ENCODE measurements at places on chromosomes 1 and 21. TPM values are rescaled to one million over a fixed set of nuclear protein-coding genes. Genes with fewer than 3 reads are reported as not detected.

- DNase-seq, result no peak
Observed at GRCh38 chr21:31497914-31498313, 153.9 kb upstream of the TIAM1 start.

LCK gene
- 5.1 TPM for polyA plus RNA-seq

GRCh38 chr1:117130526-117130925, 9.0 kb upstream of the TRIM45 start:
- DNase-seq, result no peak

DNA sequence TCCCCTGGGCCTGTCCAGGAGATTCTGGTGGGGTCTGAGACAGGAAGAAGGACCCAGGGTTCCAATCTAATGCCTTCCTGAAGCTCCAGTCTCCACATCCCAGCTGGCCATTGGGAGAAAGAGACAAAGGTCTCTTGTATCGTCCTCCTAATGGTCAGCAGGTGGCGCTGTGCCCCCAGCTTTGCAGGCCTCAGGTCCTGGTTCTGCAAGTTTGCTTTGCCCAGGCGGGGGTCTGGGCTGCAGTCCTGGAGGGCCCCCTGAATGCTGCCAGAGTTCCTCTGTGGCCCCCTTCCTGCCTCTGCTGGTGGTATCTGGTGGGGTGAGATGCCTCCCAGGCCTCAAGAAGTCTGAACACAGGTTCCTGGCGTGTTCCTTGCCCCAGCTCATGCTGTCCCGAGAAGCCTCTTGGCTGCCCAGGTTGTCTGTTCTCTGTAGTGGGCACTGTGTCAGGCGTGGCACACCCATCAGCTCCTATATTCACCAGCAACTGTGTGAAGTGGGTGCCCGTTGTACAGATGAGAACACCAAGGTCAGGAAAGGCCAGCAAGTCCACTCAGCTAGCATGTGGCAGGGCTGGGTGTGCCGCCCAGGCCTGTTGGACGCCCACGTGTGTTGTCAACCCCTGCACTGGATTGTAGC, 33.8 kb upstream of the CSF3R start:
- peak; percentile 20 for DNase-seq

GRCh38 chr1:25019337-25020172, 89.5 kb upstream of the RUNX3 start:
- DNase-seq, result no peak

DNA sequence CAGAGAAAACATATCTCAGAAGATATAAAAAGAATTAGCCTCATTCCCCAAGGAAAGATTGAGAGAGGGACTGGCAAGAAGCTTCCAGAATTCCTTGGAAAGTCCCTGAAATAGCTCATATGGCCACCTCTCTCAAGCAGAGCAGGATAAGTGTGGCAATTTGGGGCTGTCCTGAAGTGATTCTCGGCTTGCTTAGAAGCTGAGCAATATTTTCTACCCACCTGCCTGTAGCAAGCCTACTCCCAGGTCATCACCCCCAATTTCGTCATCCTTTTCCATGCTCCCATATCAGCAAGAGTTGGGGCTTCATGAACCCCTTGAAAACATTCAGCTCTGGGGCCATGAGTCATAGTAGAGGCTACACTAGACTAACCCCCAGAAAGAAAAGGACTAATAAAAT, 131.5 kb downstream of the PLPP3 start:
- no peak for DNase-seq

DNA sequence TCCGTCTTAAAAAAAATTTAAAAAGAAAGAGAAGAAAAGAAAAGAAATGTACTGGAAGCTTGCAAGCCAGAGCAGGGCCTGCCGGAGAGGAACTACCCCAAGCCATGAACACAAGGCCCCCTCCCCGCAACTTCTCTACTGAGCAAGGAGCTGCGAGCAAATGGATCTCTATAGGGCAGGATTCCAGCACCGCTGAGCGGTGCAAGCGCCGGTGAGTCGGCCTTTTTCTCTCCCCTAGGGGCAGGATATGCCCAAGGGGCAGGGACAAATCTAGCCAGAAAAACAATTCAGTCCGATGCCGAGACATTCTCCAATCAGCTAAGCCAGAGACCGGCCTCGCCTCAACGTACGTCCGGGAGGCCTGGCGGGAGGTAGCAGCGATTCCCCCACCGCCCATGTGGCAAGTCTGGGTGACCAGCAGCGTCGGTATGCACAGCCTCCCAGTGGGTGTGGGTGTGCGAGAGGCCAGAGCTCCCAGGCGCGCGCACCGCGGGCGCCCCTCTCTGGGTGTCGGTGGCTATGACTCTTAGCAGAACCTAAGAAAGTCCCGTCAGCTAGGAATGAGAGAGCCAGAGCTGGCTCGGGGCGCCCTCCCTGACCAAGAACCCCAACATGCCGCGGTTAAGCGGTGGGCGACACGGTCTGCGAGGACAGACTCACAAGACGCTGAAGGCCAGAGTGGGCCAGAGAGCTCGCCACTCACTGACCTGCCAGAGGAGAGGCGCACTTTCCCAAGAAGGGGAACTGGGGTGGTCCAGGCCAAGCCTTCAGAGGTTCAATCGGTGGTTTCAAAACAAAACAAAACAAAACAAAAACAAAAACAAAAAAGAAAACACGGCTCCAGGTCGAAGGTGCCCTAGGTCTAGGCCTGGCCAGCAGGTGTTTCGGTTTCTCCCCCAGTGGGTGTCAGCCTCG, 1.9 kb downstream of the CSMD2 start:
- DNase-seq, result peak; percentile 39

LCE1D gene
- polyA plus RNA-seq, result not detected

DNA sequence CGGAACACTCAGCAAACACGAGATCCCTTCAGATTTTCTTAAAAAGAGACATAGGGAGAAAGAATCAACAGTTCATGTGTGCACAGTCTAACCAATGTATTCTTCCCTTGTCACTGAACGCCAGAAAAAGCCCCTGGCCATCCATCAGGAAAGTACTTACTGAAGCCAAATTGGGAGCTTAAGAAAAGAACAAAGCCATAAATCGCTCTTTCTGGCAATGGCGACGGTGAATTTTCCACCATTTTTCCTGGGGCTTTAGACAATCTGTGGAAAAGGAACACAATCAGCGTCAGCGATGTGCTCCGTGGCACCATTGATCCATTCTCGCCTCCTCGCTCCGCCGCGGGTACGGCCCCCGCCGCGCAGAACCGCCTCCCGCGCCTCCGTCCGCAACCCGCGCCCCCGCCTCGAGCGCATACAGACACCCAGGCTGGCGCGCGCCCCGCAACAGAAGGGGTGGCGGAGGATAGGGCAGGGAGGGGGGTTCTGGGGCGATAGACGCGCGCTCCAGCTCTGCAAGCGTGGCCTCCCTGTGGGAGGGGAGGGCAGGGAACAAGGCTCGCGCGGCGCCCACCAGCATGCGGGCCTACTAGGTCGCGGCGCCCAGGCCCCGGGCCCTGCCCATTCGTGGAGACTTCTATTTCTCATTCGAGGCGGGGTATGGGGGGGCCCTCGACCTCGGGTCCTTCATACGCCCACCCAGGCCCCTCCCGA, 440 bp downstream of the PIGP start:
- DNase-seq, result peak; percentile 65

- no peak for DNase-seq
Observed at GRCh38 chr1:89114662-89115061, 11.3 kb downstream of the GBP2 start.

- DNase-seq, result no peak
Observed at GRCh38 chr1:82400521-82400920, 599.8 kb downstream of the ADGRL2 start.

DNA sequence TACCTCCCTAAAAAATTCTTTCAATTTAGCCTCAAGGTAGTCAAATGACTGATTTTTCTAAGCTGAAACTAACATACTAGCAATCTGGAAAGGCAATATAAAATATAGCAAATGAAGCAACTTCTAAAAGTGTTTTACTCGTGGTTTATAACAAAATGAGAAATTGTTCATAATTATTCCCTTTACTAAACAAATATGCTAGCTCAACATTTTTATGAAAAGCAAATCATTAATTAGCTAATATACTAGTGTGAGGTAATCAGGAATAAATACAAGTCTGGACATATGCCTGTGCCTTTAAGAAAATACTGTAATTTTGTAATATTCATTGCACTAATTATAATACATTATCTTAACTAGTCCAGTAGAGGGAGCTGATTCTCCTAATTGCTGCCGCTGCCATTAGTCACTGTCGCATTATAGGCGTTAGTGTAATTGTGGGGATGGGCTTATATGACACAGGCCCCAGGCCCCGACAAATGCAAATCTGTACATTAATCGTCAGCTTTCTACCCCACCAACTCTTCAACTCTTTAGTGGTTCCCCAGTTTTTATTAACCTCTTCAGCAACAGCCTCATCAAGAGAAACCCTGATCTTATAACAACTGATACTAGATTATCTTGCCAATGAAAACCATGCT, 160.9 kb downstream of the GABPA start:
- no peak for DNase-seq

FCGR1A gene
- polyA plus RNA-seq, result 5.2 TPM

OR10Z1 gene
- polyA plus RNA-seq, result not detected

GRCh38 chr1:225537554-225538251, 109.9 kb upstream of the LBR start:
- DNase-seq, result no peak

PLA2G5 gene
- not detected for polyA plus RNA-seq

- no peak for DNase-seq
Observed at GRCh38 chr1:168178227-168178637, 530 bp upstream of the TIPRL start.

DNA sequence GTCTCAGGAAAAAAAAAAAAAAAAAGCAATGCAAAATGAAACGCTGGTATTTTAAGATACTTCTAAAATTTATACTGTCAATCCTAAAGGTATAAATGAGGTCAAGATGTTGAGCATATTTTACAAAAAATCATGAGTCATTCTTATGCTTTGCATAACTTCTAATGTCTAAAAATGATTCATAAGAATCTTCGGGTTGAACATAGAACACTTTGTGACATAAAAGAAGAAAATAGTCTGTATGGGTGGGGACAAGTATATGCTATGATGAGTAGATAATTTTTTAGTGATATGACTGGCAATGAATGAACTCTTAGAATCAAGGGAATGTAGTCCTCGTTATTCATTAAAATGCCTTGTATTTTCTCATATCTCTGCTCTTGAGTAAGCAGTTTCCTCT, 416.9 kb upstream of the USP24 start:
- no peak for DNase-seq

- DNase-seq, result no peak
Observed at GRCh38 chr21:35438643-35439404, 389.7 kb upstream of the RUNX1 start.

KCNJ15 gene
- 192 TPM for polyA plus RNA-seq

DNA sequence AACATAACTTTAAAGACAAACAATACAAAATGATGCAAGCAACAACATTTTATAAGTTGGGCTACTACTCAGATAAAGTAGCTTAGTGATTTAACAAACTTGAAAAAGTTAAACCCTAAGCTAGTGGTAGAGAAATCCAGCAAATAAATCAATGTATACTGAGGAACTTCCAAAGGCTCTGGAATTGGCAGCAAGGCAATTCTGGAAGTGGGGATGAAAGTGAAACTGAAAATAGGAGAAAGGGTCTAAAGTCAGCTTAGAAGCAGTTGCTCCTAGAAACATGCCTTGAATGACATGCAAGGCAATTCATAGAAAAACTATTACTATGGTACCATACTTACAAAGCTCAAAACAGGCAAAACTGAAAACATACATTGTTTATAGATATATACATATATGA, 90.0 kb upstream of the CAMK1G start:
- no peak for DNase-seq

GRCh38 chr1:83043244-83043643, 955.7 kb downstream of the TTLL7 start:
- no peak for DNase-seq

RIPPLY3 gene
- 2.8 TPM for polyA plus RNA-seq

- DNase-seq, result no peak
Observed at GRCh38 chr1:29601021-29601420, 364.7 kb downstream of the PTPRU start.
